ENCODE measurements at places on chromosomes 11 and 22.

- no peak for DNase-seq
Measured at GRCh38 chr11:128802358-128802981, 64.6 kb downstream of the KCNJ1 start.

DNA sequence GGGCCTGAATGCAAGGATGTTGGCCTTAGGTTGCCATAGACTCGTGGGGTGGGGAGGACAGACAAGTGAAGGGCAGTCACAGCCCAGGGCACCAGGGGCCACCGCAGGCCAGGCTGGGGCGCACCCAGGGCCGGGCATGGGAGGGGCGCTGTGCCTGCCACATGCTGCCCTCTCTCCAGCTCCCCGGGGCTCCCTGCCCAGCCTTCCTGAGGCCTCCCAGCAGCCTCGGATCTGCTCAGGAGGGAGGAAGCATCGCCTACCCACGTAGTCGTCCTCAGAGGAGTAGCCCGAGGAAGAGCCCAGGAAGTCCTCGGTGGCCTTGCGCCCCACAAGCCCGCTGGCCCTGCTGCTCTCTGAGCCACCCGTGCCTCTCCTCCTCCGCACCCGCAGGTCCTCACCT, 5.2 kb downstream of the SUN2 start:
- DNase-seq = no peak

GRCh38 chr11:86741839-86742805, 58.2 kb upstream of the PRSS23 start:
- no peak for DNase-seq

DNA sequence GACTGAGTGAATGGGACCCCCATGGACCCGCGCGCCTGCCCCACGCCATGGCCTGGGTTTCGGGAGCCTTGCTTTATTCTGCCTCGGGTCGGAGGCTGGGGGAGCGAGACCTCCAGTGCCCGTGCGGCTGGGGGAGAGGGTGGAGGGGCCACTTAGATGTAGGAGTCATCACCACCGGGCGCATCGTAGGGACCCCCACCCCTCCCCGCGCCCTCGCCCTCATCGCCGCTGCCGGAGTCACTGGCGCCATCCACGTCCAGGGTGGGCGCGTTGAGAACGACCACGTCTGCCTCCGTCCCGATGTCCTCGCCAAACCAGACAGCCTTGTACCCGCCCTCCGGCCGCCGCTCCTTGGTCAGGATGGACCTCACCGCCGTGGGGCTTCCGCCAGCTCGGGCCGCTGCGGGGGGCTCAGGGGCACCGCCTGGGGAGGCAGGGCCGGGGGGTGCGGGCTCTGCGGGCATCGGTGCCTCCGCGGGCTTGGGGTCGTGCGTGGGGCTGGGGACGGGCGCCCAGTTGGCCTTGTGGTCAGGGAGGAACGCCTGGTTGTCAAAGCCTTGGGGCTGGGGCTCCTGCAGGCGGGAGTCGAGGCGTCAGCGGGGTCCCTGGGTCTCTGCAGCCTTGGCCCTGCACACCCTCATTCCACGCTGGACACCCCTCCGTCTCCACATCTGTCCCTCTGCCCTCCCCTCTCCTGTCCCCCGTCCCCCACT, 1.6 kb upstream of the IRF7 start:
- no peak for DNase-seq

GRCh38 chr22:21712751-21713427, 22.7 kb downstream of the YPEL1 start:
- DNase-seq = peak; percentile 24

DNA sequence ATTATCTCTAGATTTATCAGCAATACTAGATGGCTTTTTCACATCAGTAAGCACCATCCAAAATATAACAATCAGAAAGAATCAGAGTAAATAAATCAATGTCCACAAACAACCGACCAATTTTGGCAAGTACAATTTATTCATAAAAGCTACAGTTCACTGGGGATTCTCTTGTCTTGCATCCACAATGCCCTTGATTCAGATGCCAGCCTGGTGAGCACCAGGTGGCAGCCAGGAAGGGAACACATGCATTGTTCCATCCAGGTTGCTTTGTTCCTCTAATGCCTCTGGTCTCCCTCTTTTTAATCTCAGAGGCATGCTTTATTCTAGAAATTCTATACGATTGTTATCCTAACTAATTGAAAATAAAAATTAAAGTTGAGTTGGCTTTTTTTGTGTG, 242.1 kb upstream of the KIRREL3 start:
- no peak for DNase-seq

All from stimulated activated CD8-positive, alpha-beta memory T cell treated with anti-CD3 and anti-CD28 coated beads, Interleukin-4, amount 100 ng/mL, for 1 hour (primary cell).